Thoracic aorta (tissue), 2 donors: ENCODE measurements at places on chromosomes 7 and 10. TPM values are rescaled to one million over a fixed set of nuclear protein-coding genes. Genes with fewer than 3 reads are reported as not detected.

DNA sequence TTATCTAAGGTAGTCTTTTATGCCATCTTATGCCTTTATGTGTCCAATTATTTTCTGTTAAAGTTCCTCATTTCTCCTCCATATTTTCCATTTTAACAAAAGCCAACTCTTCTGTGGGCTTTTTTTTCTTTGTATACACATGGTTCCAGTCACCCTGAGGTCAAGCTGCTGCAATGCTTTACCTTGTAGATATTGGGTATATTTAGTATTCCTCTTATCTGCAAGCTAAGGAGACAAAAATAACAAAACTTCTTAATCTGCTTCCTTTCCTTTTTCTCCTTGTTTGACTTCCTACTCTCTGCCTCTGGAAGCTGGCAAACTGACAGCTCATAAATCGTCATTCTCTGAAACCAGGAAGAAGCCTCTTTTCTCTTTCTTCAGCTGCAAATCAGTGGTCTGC, 885.0 kb upstream of the LRRN3 start:
- no peak overlapping the region for H3K4me3 ChIP-seq
- no peaks in the 10 kb centered on the region for H3K4me1 ChIP-seq
- DNase-seq = no peak
- no peak overlapping the region for H3K27ac ChIP-seq
- no peaks in the 10 kb centered on the region for H3K27me3 ChIP-seq

DNA sequence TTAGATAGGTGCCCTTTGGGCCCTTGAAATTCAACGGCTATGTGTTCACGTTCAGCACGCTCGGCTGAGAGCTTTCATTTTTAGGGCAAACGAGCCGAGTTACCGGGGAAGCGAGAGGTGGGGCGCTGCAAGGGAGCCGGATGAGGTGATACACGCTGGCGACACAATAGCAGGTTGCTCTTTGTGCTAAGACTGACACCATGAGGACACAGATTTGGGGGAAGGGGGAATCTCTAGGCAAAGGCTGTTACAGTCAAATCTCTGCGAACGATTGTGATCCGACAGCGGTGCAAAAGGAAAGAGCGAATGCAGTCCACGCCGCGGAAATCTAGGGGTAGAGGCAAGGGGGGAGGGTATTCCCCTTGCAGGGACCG, 667 bp downstream of the KLLN start:
- H3K4me3 ChIP-seq = peak overlapping the region; percentile 94
- peak overlapping the region; percentile 99 for H3K27ac ChIP-seq
- DNase-seq = no peak
- no peaks in the 10 kb centered on the region for H3K4me1 ChIP-seq
- H3K36me3 ChIP-seq = no peaks in the 10 kb centered on the region

DNA sequence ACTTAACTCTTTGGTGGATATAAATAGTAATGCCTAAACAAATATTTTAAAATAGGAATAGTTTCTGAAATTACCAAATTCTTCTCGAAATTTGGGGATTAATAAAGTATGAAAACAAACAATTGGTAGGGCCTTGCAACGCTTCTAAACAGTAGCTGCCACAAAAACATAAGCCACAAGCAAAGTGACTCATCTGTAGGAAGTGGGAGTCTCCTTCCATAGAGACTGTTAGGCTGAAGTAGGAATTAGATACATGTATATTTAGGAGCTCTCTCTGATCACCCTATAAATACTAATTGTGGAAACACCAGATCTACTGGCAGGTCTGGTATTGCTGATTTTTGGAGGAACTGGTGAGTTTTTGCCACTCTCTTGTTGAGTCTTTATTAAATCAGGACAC, 5.7 kb upstream of the LMOD2 start:
- no peaks in the 10 kb centered on the region for H3K36me3 ChIP-seq
- DNase-seq = no peak
- no peaks in the 10 kb centered on the region for H3K27me3 ChIP-seq
- no peak overlapping the region for H3K4me3 ChIP-seq
- peaks cover 3% of the 10 kb centered on the region for H3K4me1 ChIP-seq
- no peak overlapping the region for H3K27ac ChIP-seq

DNA sequence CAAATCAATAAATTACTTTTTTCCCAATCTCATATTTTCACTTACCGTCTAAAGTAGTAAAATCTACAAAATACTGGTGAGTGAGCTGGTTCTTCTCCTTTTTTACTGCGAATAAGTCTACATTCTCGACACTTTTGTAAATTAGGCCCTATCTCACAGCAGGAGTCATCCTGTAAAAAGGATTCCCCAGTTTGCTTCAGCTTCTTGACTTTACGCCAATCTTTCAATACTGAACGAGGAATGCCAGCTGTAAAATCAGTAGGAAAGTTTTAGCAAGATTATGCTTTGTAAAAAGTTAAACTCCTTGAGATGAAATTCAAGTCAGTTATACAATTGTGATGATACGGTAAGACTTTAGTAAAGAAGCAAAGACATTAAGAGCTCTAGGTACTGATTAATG, 67.3 kb downstream of the NRBF2 start:
- peaks cover 5% of the 10 kb centered on the region for H3K36me3 ChIP-seq
- H3K4me1 ChIP-seq = peaks cover 11% of the 10 kb centered on the region
- H3K4me3 ChIP-seq = no peak overlapping the region
- no peak for DNase-seq
- H3K27ac ChIP-seq = no peak overlapping the region

DNA sequence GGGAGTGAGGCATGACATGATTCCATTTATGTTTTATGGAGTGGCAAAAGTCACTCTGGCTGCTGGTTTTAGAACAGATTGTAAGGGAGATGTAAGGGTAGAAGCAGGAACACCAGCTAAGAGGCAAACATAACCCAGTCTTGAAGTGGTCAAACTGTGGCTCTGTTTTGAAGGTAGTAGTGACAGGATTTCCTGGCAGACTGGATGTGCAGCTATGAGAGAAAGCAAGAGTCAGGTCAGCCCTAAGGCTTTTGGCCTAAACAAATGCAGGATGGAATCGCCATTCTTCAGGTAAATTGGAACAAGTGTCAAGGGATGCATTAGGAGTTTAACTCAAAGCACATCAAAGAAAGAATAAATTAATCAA, 175.3 kb upstream of the AGR3 start:
- H3K4me3 ChIP-seq = no peak overlapping the region
- no peak overlapping the region for H3K27ac ChIP-seq
- H3K36me3 ChIP-seq = no peaks in the 10 kb centered on the region

- no peak overlapping the region for H3K27ac ChIP-seq
- no peaks in the 10 kb centered on the region for H3K36me3 ChIP-seq
- no peak for DNase-seq
- no peaks in the 10 kb centered on the region for H3K27me3 ChIP-seq
- H3K4me1 ChIP-seq = peaks cover 55% of the 10 kb centered on the region
These were observed 25.4 kb downstream of the KAT6B start for GRCh38 chr10:74851831-74852230.

DNA sequence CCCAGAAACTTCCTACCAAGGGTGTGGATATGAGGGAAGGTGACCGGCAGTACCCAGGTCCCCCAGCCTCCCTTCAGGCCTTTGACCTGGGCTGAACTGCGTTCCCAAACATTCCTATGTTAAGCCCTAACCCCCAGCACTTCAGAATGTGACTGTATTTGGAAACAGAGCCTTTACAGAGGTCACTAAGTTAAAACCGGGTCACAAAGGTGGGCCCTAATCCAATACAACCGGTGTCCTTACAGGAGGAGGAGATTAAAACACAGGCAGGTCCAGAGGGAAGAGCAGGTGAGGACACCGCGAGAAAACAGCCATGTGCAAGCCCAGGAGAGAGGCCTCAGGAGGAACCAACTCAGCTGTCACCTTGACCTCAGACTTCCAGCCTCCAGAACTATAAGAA, 28.0 kb downstream of the GRB10 start:
- H3K27ac ChIP-seq = no peak overlapping the region
- no peak for DNase-seq
- H3K27me3 ChIP-seq = no peaks in the 10 kb centered on the region
- H3K36me3 ChIP-seq = no peaks in the 10 kb centered on the region
- no peaks in the 10 kb centered on the region for H3K4me1 ChIP-seq
- H3K4me3 ChIP-seq = no peak overlapping the region

DNA sequence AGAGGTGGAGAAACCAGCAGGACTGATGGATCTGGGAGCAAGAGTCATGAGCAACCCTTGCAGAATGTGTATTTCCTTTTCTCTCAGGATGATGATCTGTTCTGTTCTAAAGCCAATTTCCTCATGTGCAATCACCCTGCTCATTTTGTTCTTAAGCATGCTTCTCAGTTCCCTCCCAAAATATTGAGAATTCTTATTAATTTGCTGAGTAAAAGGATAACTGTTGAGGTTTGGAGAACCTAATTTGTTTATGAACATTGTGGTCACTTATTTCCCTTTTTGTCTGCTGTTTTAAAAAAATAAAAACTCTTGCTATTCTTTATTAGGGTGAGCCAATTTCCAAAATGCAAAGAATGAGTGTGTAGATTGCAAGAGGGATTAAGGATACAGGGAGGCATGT, 106.8 kb downstream of the APBB1IP start:
- no peaks in the 10 kb centered on the region for H3K4me1 ChIP-seq
- no peak for DNase-seq
- H3K27me3 ChIP-seq = no peaks in the 10 kb centered on the region
- no peak overlapping the region for H3K27ac ChIP-seq

GRCh38 chr10:73920089-73920488, 9.2 kb downstream of the PLAU start:
- no peak overlapping the region for H3K27ac ChIP-seq
- H3K4me3 ChIP-seq = no peak overlapping the region
- no peaks in the 10 kb centered on the region for H3K27me3 ChIP-seq
- no peak for DNase-seq
- no peaks in the 10 kb centered on the region for H3K4me1 ChIP-seq
- no peaks in the 10 kb centered on the region for H3K36me3 ChIP-seq

DNA sequence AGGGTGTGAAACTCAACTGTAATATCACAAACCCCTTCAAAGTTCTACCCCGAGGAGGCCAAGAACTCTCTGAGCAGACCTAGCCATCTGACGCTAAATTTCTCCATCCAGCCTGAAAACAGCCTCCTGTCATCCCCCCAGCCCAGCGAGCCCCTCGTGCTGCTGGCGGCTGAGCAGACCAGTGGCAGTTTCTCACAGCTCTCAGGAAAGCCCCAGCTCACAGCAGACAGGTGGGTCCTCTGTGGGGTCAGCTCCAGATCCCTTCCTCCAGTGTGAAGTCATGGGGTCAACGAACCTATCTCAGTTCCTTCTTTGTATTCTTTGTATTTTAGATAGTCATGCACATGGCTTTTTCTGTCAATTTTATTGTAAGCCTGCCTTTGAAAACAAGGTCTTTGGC, 7.8 kb downstream of the GARIN1A start:
- no peak overlapping the region for H3K4me3 ChIP-seq
- H3K36me3 ChIP-seq = no peaks in the 10 kb centered on the region
- no peak for DNase-seq
- H3K27me3 ChIP-seq = no peaks in the 10 kb centered on the region
- H3K4me1 ChIP-seq = no peaks in the 10 kb centered on the region

DNA sequence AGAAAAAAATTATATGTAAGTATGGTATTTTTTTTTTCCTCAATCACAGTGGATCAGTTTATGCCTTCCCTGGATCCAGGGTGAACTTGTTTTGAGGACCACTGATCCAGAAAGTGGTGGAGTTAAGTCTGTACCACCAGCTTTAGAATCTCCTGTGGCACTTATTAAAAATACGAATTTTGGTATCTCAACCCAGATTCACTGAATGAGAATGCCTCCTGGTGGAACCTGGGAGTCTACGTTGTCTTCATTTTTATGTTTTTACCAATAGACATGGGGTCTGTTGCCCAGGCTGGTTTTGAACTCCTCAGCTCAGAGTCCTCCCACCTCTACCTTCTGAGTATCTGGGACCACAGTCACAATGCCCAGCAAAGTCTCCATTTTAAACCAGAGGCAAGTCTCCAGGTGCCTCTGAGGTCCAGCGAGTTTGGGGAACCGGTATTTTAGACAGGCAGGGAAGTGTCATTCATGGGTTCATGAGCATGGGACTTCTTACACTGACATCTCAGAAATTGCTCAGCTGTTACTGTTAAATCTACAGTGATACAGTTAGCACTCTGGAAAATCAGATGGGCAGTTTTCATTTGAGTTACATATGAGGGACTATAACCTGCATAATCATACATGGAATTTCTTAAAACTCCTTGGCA, 200.9 kb downstream of the AUTS2 start:
- H3K4me3 ChIP-seq = no peak overlapping the region
- no peaks in the 10 kb centered on the region for H3K27me3 ChIP-seq

GRCh38 chr7:85972504-85973141, 671.1 kb upstream of the GRM3 start:
- DNase-seq = no peak
- no peak overlapping the region for H3K27ac ChIP-seq
- H3K27me3 ChIP-seq = no peaks in the 10 kb centered on the region
- no peak overlapping the region for H3K4me3 ChIP-seq
- no peaks in the 10 kb centered on the region for H3K36me3 ChIP-seq
- no peaks in the 10 kb centered on the region for H3K4me1 ChIP-seq

DNA sequence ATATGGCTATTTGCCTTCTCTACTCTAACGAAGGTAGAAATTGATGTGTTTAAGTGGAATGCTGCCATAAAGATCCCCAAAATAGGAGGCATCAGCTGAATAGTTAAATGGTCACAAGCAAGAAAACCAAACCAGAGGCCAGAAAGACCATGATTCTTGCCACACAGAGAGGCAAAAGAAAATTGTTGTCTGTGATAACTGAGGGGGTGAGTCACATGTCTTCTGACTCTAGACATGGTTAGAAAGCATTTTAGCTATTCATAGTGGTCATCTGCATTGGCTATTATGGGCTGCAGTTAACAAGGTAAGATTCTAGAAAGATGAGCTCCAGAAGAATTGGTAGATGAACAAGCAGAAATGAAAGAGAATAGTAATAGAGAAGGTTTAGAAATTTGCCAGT, 361.4 kb upstream of the NPSR1 start:
- H3K4me3 ChIP-seq = no peak overlapping the region
- no peaks in the 10 kb centered on the region for H3K27me3 ChIP-seq
- no peaks in the 10 kb centered on the region for H3K36me3 ChIP-seq
- H3K4me1 ChIP-seq = no peaks in the 10 kb centered on the region

- no peak overlapping the region for H3K27ac ChIP-seq
- no peaks in the 10 kb centered on the region for H3K4me1 ChIP-seq
- DNase-seq = no peak
- H3K4me3 ChIP-seq = no peak overlapping the region
These were observed 53.0 kb downstream of the PTPRN2 start for GRCh38 chr7:158534598-158534997.

- peak overlapping the region; percentile 35 for H3K27ac ChIP-seq
- no peak overlapping the region for H3K4me3 ChIP-seq
- no peaks in the 10 kb centered on the region for H3K36me3 ChIP-seq
- no peak for DNase-seq
These were observed 48.2 kb downstream of the APBB1IP start for GRCh38 chr10:26486304-26486703.

GRCh38 chr10:14581553-14582321, 193.0 kb downstream of the FAM107B start:
- DNase-seq = no peak
- H3K4me3 ChIP-seq = no peak overlapping the region
- no peaks in the 10 kb centered on the region for H3K36me3 ChIP-seq
- H3K27ac ChIP-seq = no peak overlapping the region
- peaks cover 24% of the 10 kb centered on the region for H3K4me1 ChIP-seq

Gene FAM25A
- not detected for total RNA-seq

Gene VCL
- total RNA-seq = 346 TPM

Gene CPED1
- total RNA-seq = 77.4 TPM
